Foreskin fibroblast (primary cell): ENCODE measurements at places on chromosomes 7 and 10.

GRCh38 chr10:92244796-92245195 is 46.1 kb downstream of the CPEB3 start:
- no peak for DNase-seq

GRCh38 chr10:30671026-30671616 is 41.6 kb upstream of the LYZL2 start:
- DNase-seq = peak; percentile 65

DNA sequence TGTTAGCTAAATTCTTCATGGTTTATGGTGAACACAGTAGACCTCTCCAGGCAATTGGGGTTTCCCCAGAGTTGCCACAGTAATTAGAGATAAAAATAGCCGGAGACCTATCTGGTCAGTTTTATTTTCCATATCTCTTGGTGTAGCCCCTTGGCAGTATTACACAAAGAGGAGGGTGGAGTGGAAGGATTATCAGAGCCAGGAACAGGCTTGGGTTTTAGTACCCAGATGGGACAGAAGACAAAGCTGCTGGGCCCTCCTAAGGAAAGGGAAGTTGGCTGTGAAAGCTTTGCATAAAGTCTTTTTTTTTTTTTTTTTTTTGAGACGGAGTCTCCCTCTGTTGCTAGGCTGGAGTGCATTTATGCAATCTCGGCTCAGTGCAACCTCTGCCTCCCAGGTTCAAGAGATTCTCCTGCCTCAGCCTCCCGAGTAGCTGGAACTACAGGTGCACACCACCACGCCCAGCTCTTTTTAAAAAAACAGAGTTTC is 9.7 kb downstream of the ZSCAN21 start:
- DNase-seq = no peak

GRCh38 chr10:6052247-6053221 is 9.6 kb downstream of the IL2RA start:
- no peak for DNase-seq

DNA sequence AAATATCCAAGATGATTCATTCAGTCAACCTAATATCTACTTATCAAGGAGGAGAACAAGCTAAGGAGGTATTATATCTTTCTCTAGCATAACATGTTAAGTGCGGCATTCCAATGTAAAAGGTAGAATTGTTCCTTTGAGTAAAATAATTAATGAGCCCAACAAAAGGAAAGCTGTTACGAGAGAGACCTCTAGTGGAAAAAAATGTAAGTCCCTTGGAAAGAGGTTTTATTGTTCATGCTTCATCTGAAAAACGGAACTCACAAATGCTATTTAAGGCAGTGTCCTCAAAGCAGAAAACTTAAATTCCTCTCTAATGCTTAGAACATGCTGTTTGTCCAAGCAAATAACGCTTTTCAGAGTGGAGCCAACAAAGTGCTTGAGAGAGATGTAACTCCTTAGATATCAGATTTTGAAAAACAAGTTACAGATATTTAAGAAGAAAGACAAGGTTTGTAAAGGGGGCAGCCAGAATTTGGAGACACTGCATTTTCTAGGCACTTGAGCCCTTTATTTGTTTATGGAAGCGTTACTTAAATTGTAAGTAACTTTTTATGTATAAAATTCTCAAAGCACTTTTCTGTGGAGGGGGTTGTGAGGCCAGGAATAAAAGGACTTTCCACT is 119.9 kb downstream of the TFEC start:
- DNase-seq = peak; percentile 63

GRCh38 chr7:79339208-79339925 is 114.1 kb downstream of the MAGI2 start:
- DNase-seq = no peak

DNA sequence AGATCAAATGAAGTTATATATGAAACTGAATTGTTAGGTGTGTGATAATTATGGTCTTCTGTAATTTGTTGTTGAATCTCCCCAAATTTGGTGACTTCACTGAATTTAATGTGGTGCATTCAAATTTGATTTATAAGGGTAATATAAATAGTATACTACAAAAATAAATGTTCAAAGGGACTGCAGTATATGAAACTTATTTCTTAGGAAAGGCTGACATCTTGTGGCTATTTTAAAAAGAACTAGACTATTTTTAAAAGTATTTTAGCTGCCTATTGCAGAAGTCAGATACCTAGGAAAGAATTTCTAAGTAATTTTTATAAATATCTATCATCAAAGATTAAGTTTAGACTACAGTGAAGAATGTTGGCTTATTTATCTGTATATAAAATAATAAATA is 36.6 kb downstream of the ATRNL1 start:
- DNase-seq = peak; percentile 54

DNA sequence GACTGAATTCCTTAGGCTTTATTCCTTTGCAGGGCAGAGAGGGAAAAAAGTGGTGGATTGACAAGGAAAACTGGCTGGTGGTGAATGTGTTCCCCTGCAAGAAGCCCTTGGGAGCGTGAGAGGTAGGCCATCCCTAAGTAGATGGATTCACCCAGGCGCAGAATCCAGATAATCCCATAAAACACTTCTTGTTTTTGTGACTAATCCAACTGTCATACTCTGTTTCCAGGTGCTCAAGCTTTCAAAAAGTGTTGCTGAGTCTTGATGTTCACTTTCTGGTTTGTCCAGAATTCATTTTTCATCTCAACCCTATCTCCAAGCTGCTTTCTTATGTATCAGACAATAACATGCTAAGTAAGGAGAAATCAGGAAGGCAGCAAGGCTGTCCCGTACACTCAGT is 250.8 kb upstream of the HABP2 start:
- no peak for DNase-seq

DNA sequence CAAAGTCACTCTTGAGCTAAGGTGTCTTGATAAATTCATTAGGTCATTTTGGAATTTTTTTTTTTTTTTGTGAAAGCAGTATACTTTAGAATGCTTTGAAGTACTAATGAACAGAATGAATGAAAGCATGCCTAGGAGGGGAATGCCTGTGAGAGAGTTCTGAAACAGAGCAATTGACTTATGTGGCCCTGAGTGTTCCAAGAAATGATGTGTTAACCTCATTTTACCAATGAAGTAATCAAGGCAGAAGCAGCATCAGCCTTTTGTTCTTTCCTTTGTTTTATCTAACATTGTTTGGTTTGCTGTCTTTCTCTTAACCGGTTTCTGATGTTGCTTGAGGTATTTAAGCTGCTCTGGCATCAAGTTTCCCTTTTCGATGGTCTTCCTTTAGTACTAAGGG is 154.6 kb upstream of the HGF start:
- DNase-seq = no peak

DNA sequence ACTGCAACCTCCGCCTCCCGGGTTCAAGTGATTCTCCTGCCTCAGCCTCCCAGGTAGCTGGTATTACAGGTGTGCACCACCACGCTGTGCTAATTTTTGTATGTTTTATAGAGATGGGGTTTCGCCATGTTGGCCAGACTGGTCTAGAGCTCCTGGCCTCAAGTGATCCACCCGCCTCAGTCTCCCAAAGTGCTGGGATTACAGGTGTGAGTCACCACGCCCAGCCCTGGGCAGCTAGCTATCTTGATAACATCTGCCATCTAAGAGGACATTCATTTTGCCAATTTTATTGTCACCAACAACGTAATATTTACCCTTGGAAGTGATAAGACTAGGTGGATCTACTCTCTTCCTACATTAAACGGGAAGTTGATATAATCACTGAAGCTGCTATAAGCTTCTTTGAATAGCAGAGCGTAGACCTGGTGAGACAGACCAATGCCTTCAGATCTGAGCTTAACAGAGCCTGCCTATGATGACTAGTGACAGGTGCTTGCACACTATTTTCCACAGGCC is 39.7 kb upstream of the SLC35B4 start:
- no peak for DNase-seq

GRCh38 chr7:5532536-5533335 is 109.1 kb upstream of the TNRC18 start:
- DNase-seq = no peak

GRCh38 chr7:51175992-51176388 is 140.6 kb downstream of the COBL start:
- no peak for DNase-seq

DNA sequence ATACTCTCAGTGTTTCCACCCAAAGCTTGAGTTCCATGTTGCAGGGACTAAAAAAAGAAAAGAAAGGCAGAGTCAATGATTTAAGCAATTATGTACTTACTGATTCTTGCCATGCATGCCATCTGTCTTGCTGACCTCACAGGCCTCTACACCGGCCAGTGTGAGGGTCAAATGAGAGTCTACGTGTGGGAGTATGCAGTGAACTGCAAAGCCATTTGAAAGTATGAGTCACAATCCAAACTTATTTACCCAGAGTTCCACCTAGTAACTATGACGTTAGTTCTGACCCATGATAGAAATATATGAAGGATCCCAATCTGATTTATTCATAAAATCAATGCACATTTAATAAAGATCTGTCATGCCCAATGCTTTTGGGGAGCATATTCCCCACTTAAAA is 26.5 kb downstream of the PDE1C start:
- peak; percentile 7 for DNase-seq

GRCh38 chr7:151018421-151019129 is 5.7 kb downstream of the ATG9B start:
- peak; percentile 36 for DNase-seq

DNA sequence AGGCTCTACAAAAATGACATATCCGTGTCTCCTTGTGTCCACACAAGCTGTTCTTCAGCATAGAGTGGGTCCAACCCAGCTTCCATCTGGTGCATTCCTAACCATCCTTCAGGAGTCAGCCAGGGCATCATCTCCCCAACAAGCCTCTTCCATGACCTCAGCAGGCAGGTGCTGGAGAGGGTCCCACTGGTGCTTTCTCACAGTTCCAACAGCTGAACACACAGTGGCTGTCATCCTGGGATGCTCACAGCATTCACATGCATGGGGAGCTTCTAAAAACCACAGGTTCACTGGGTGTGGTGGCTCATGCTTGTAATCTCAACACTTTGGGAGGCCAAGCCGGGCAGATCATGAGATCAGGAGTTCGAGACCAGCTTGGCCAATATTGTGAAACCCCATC is 6.4 kb upstream of the CYP3A4 start:
- no peak for DNase-seq

- DNase-seq = no peak
Measured at GRCh38 chr10:116158036-116158435, 115.0 kb downstream of the GFRA1 start.

- no peak for DNase-seq
Measured at GRCh38 chr10:119283387-119283786, 76.0 kb downstream of the GRK5 start.

DNA sequence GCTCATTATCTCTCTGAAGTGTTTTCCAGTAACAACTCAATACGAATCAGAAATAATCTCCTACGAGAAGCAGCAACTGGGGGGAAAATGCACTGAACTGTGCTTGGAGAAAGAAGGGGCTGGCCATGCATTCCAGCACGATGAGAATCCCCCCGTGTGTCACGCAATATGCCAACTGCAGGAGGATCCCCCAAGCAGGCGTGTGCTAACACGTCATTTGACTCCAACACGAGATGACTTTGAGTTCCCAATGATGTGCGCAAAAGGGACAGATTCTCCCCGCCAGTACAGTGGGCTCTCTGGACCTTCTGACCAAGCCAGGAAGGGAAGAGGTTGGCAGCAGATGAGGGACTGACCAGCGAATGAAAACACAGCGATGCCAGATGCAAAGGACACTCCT is 105.5 kb downstream of the KCNMA1 start:
- peak; percentile 79 for DNase-seq

DNA sequence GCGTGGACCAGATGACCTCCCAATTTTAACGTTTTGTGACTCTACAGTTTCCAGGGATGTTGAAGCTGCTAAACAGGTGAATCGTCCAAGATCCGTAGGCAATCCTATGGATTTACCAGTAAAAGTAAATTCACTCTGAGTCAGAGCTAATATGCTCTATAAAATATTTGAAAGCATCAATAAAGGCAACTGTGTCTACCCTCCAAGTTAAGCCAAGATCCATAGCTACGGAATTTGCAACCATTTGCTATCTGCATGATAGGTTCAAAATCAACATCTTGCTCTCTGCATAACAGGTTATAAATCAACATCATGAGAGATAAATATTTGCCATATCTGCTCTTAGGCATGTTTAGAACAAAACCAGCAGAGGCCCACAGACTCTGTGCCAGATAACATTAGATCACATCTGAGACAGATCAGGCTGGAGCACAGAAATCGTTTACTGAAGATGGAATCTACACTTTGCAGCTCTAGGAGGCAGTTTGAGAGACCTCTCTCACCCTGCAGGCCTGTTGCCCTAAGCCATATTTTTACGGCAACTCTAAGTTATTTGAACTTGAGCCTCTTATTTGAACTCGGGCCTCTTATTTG is 80.7 kb upstream of the PDCD4 start:
- no peak for DNase-seq

DNA sequence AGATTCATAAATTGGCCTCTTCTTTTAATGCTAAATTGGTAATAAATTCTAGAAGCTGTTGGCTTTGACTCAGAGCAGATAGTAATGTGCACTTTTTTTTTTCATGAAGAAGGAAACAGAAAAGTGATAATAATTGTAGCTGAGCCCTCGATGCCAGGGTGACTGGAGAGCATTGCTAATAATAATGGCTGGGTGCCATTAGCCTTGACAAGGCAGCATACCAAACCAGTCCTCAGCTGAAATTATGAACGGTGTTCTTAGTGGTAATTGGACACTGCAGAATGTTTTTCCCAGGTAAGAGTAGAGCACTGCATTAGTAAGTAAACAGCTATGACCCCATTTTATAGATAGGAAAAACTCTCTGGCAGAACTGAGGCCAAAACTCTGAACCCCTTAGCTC is 18.9 kb downstream of the PLEKHA8 start:
- DNase-seq = no peak

DNA sequence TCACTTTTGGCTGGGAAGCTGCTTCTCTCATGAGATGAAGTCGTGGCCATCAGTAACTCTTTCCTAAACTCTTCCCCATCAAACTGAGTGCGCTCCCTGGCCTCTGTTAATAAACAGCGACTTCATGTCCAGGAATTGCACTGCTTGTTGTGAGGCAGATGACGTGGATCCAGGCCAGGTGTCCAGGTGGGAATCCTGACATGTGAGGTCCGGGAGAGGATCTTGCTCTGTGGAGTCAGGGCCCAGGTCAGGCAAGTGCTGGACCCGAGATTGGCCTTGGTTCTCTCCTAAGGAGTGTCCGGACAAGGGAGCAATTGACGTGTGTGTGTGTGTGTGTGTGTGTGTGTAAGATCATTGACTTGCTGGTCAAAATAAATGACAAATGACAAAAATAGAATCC is 362.7 kb downstream of the GLRX3 start:
- no peak for DNase-seq

GRCh38 chr7:44515590-44516268 is 25.3 kb upstream of the NUDCD3 start:
- DNase-seq = peak; percentile 9

DNA sequence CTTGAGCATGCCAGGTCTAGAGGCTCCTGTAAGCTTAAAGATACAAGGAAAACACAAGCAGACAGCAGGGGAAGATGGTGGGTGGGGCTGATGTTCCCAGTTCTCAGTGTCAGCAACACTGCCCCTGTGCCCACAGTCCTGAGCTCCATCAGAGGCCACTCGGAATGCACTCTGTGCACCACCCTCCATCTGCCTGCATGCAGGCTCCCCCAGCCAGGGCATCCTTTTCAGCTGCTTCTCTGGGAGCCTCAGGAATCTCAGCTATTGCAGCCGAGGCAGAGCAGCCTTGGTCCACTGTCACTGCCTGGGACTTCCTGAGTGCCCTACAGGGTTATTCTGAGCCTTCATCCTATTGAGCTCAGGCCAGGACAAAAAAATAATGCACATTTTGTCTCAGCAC is 22.2 kb downstream of the LBX1 start:
- no peak for DNase-seq
